ENCODE measurements at places on chromosomes 2 and 18.

- no peak for DNase-seq
These were observed 20.4 kb downstream of the FAM178B start for GRCh38 chr2:96965781-96966514.

DNA sequence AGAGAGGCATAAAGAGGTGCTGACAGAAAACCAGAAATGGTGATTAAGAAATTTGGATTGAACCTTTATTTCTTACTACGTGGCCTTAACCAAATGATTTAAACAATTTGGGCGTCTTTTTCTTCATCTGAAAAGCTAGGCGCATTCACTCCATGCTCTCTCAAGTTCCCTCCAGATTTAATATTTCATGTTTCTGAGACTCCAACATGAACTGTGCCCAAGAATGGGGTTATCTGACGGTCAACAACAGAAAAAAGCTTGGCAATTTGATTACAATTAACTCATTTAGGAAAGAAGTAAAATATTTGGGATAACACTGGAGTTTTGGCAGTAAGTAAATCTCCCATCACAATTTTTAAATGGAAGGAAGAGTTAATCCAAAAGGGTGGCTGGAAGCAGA is 345.4 kb downstream of the ARHGAP15 start:
- no peak for DNase-seq

- no peak for DNase-seq
These were observed 9.4 kb upstream of the ZNF512 start for GRCh38 chr2:27573452-27573851.

DNA sequence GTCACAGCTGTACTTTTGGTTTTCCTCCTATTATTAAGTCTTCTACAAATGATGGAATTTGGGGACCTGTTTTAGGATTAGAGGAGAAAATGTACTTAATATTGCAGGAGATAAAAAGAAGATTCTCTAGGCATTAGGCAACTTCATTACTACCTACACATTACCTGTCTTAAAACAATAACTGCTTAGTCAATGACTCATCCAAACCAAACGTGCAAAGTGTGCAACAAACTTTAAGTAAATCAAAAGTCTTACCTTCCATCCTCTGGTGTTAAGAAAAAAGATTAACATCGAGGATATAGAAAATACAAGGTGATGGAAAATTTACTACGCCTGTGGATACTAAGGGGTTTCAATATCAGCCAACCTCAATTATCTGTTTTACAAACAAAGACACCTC is 285.3 kb upstream of the KYNU start:
- DNase-seq = no peak

- no peak for DNase-seq
These were observed 277.4 kb downstream of the NRXN1 start for GRCh38 chr2:50754514-50754913.

DNA sequence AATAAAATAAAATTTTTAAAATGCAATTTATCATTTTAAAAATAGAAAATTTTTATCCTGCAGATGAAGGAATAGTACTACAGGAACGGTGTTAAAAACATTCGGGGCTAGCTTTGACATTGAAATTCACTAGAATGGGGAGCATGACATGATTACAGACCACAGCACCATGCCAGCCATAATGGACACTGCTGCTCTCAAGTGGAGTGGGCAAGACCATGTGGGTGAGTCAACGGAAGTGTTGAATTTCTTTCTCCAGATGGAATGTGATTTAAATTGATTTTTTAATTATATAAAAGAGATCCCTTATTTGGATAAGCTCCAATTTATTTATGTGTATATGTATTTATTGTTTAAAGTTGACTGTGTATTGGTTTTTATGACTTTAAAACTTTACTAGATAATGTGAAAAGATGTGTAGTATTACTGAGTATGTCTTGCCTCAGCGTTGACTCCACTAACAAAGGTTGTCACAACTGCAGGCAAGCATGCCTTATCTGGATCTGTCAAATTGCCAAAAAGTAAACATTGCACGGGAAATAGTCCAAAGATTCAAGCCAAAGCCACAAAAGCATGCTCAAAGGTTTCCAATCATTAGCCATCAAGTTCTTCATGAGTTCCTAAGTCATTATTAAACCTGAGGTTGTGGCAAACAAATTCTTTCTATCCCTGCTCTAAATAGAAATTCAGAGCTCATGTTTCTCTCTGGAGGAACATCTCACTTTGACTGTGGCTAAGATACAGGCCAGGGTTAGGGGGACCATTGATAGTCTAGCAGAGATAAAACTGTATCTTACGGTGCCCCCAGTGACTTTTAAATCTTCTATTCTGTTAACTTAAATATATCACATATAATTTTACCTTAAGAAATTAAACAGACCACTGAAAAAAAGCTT is 536.9 kb downstream of the TMX3 start:
- DNase-seq = no peak

DNA sequence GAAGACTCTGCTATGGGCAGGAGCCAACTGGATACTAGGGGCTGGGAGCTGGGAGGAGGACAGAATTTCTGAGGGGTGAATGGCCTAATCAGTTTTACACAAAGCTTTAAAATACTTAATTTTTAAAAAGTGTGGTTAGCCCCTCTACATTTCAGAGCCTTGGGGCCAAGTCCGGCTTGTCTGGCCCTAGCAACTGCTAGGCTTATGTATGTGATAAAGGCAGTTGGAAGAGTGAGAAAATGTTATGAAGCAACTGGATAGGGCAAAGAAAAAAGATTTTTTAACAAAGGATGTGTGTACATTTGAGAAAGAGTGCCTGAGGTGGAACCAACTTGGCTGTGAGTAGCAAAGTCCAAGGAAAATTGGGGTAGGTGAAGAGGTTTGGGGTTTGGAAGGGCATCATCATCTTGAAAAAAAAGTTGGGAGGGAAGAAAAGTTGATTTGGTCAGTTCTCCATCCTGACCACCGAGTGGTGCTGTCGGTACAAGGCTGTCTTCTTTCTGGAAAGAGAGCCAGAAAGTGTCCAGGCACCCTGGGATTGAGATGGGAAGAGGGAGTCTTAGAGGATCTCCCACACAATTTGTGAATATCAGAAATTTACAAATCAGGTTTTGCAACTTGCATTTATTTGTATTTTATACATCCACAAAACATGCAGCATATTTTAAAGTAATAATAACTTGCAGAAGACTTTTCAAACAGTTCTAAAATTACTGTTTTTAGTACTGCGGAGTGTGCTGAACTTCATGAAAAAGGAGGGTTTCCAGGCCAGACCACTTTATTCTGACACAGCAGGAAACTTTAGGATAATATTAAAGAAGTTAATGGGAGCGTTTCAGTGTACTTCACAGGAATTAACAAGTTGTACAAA is 10.5 kb upstream of the CDK15 start:
- peak; percentile 33 for DNase-seq

GRCh38 chr2:127083819-127084503 is 23.0 kb downstream of the BIN1 start:
- no peak for DNase-seq

- DNase-seq = no peak
These were observed 27.5 kb upstream of the LDLRAD4 start for GRCh38 chr18:13191031-13191430.

- no peak for DNase-seq
These were observed 6.9 kb downstream of the INHA start for GRCh38 chr2:219578811-219579613.

- DNase-seq = no peak
These were observed 3.1 kb upstream of the KYNU start for GRCh38 chr2:142874293-142874814.

GRCh38 chr18:57110290-57110689 is 36.6 kb upstream of the BOD1L2 start:
- DNase-seq = no peak

GRCh38 chr2:120299561-120299960 is 46.4 kb upstream of the INHBB start:
- no peak for DNase-seq

GRCh38 chr18:62088156-62088555 is 98.7 kb downstream of the PIGN start:
- DNase-seq = no peak

- DNase-seq = peak; percentile 87
These were observed 52.2 kb upstream of the CAB39 start for GRCh38 chr2:230660294-230661060.

GRCh38 chr2:126879348-126880298 is 19.1 kb upstream of the TEX51 start:
- DNase-seq = no peak

GRCh38 chr2:209970271-209970670 is 32.2 kb upstream of the RPE start:
- DNase-seq = no peak

DNA sequence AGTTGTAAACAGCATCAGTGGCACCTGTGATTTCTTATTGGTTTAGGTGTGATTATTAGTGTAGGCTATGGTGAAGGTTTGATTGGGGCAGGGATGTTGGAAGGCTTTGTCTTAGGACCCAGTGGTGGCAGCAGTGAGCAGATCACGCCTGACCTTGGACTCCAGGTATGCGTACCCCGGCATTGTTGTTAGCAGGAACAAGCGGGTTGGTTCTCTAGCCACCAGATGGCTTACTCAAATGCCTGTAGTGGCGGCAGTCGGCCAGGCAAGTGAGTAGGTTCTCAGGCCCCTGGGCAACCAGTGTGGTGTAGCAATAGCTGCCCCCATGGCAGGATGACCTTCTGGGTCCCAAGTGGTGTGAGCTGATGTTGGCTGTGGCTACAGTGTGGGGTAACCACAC is 558.3 kb downstream of the KCNJ3 start:
- DNase-seq = no peak

GRCh38 chr18:57909620-57910019 is 106.5 kb upstream of the ATP8B1 start:
- no peak for DNase-seq

GRCh38 chr2:42036940-42037339 is 10.9 kb upstream of the PKDCC start:
- DNase-seq = no peak

- DNase-seq = no peak
These were observed 31.2 kb downstream of the EPC2 start for GRCh38 chr2:148675708-148676107.

- no peak for DNase-seq
These were observed 17.5 kb upstream of the TMEM163 start for GRCh38 chr2:134736167-134736880.

DNA sequence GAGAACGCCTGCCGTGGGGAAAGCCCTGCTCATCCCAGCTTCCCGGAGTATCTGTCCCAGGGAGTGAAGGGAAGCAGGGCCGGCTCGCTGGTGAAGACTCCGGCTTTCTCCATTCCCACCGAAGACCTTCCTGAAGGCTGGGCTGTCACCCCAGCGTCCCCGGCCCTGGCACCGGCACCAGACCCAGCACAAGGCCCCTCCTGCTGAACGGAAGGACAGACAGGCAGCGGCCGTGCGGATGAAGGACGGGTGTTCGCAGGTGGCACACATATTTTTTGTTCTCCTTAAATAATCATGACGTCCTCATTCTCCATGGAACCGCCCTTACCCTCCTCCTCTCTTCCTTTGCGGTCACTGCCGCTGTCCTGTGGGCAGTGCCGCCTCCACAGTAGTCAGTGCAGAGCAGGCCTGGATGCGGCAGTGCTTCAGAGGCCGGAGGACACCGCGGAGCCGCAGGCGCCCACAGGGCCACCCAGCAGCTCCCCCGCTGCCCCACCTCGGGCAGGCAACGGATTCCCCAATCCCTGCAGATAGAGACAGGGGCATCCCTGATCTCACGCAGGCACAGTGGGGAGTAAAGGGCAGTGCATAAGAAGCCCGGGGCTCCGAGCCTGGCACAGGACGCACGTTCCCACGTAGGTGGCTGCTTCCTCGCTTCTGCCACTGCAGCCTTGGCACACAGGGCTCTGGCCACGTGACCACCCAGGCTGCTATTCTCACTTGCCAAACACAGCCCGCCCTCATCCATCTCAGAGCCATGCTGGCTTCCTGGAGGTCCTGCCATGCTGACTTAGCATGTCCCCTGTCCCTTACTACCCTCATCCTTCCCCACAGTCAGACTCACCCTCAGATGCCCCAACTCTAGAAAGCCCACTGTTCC is 229.7 kb downstream of the EIPR1 start:
- DNase-seq = no peak

GRCh38 chr2:68775272-68775842 is 40.7 kb downstream of the ARHGAP25 start:
- DNase-seq = peak; percentile 24

DNA sequence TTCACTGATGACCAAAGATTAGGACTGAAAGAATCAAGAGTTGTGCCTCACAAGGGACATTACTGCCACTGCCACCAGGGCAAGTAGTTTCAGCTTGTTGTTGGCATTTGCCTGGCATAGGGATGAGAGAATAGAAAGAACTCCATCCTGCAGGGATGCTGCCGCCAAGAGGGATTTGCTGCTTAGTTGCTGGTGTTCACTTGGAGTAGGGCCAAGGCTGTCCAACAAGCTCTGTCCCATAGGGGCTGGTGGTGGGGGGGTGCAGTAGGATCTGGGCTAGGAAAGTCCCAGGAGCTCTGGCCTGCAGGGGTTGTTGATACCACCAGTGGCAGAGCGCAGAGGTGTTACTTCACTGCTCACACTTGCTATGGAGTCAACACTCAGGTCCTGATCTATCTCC is 84.9 kb upstream of the MGAT4A start:
- DNase-seq = no peak

- no peak for DNase-seq
These were observed 206.1 kb downstream of the SMAD2 start for GRCh38 chr18:47724186-47724975.

- no peak for DNase-seq
These were observed 60.6 kb upstream of the SMAD7 start for GRCh38 chr18:49011291-49011746.

GRCh38 chr18:56835331-56835730 is 184.2 kb downstream of the WDR7 start:
- DNase-seq = no peak

GRCh38 chr18:21194871-21195771 is 46.9 kb upstream of the GREB1L start:
- DNase-seq = peak; percentile 54

DNA sequence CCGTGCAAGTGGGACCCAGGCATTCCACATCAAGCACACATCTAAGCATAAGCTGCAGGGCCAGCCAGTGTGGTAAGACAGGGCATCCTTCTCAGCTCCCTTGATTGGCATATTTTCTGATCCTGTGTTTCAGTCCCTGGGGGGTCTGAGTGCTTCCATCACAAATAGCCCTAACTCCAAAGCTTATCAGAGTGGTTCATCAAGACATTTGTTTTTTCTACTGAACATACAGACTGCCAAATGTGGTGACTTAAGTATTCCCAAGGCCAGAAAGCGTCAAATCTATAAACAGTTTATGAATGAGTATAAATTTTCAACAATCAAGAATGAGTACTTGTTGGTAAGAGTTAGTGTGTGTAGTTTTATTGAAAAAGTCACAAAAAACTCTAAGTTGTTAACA is 18.8 kb downstream of the SPRED2 start:
- no peak for DNase-seq
